G401 (cell line): ENCODE measurements at places on chromosomes 4 and X. TPM values are rescaled to one million over a fixed set of nuclear protein-coding genes. Genes with fewer than 3 reads are reported as not detected.

GRCh38 chrX:68204521-68205038 lies 228.7 kb downstream of the OPHN1 start:
- DNase-seq, result no peak

FAM184B gene
- not detected in 2 replicates for total RNA-seq

DCLK2 gene
- 0.06 and 0.10 TPM in 2 replicates for total RNA-seq

DNA sequence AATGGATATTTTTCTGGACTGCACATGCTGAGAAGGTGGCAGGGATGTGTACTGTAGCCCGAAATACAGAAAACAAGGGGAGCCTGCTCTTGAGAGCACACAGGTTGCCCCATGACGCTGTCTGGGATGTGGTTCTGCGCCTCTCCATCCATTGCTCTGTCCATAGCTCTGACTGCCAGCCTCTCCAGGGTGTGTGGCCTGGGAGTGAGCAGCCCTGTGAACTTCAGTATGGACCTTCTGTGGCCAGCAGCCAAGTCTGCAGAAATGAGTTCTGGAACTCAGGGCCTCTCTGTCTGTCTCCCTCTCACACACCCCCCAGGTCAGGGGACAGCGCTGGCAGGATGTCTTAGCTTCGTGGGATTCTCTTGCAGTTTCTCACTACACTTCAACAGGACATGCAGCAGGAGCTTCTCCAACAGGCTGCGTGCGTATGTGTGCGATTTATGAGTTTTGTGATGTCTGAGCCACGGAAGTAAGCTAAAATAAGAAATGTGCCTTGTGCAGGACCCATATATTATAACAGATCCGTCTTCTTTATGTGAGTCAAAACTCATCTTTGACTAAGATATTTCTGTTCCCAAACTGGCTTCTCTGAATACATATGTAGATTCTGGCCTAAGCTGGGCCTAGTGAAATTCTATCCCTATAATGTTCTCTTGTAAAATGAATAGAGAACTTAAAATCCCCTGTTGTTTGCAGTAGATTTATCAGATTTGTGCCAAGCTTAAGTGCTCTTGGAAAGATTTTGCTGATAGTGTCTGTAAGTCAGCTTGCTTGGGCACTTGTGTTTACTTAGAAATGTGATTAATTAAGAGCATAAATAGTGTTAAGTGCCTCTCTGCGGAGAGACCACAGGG lies 40.0 kb downstream of the PROM1 start:
- no peak for DNase-seq

GRCh38 chr4:154455111-154455510 lies 36.5 kb downstream of the DCHS2 start:
- no peak for DNase-seq

DNA sequence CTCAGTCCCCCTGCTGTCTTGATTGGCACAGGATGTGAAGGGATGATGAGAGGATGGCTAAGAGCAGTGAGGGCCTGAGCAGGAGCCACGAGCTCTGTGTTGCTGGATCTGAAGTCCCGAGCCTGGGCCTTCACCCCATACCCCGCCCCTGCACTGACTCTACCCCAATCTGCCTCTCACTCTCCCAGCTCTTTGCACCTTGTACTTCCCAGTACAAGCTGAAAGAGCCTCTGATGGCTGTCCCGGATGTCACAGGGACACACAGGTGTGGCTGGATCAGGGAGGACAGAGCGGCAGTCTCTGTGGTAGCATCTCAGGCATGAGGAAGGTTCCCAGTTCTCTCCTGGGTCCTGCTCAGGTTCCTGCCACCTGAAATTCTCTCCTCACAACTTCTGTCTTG lies 103.6 kb downstream of the CHIC2 start:
- DNase-seq, result no peak

- no peak for DNase-seq
These were observed 324.6 kb downstream of the BCOR start for GRCh38 chrX:39773150-39773549.

DNA sequence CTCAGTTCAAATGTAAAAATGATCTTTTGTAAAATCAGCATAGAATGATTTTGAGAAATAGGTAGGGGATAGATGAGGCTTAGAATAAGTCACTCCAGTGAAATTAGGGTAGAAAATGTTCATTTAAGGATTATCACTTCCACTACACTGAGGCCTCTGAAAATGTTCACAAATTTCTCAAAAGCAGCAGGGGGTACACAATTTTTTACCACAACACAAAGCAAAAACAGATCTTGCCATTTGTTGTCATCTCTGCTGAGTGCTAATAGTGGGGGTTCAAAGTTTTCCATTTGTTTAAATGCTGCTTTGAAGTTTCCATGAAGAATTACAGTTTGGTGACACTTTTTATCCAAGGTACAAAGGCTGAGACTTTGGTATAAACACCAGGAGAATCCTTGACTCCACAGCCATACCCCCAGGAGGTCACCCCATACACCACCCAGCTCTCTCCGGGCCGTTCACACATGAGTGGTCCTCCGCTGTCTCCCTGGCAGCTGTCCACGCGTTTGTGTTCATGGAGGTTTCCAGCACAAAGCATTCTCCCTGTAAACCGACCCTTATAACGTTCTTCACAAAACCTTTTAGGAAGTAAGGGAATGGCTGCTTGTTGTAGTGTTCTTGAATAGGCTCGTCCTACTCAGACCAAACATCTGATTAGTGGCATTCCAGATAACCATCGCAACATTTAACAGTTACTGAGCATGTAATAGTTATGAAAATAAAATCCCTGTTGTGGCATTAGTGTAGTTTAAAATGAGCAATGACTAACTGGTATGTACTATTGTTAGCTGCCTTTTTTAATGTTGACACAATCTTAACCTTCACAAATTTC lies 71.0 kb downstream of the PRSS12 start:
- DNase-seq, result peak; percentile 62

GYPA gene
- not detected in 2 replicates for total RNA-seq

- no peak for DNase-seq
These were observed 672.2 kb downstream of the KCTD8 start for GRCh38 chr4:43776371-43776770.

- DNase-seq, result no peak
These were observed 62.6 kb downstream of the DCLK2 start for GRCh38 chr4:150140774-150141400.

GRCh38 chrX:154795016-154795415 lies 10.3 kb downstream of the MPP1 start:
- DNase-seq, result no peak

GRCh38 chr4:142549726-142550463 lies 296.2 kb downstream of the INPP4B start:
- DNase-seq, result peak; percentile 65

DNA sequence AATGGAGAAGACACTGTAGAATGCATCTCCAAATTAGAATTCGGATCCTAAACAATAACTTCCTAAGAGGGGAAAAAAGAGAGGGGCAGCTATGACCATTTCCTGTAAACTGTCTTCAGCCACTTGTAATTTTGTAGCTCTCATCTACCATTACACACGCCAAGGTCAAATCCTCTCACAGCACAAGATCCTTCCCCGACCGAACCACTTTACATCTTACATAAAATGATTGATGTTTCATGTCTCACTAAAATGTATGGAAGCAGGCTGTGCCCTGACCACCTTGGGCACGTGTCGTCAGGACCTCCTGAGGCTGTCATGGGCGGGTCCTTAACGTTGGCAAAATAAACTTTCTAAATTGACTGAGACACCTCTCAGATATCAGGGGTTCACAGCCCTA lies 24.1 kb upstream of the PBDC1 start:
- peak; percentile 8 for DNase-seq

- peak; percentile 27 for DNase-seq
These were observed 26.5 kb downstream of the HCCS start for GRCh38 chrX:11137543-11138139.

DNA sequence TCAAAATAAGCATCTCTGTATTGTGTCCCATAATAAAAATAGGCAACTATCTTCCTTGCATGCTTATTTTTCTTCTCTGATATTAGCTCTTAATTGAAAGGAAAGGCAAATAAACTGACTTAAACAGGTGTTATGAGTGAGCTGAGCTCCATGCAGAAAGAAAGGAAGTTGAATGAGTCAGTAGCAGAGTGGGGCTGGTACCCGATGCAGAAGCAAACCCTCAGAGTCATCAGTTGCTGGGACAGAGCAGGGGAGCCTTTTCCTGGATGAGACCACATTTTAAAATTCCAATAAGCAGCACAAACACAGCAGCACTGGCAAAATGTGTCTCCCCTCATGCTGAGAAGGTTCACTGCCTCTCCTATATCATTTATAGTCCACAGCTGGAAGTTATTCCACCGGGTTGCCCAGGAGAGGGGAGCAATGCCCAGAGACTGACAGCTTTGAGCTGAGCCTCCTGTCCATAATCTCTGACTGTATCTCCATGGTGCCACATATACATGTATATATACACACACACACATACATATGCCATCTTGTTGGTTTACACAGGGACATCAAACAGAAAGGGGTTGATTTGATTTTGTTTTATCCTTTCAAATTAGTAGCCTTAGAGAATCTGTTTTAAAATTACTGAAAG lies 274.3 kb upstream of the PPARGC1A start:
- DNase-seq, result no peak

VCX gene
- total RNA-seq, result not detected in 2 replicates

DNA sequence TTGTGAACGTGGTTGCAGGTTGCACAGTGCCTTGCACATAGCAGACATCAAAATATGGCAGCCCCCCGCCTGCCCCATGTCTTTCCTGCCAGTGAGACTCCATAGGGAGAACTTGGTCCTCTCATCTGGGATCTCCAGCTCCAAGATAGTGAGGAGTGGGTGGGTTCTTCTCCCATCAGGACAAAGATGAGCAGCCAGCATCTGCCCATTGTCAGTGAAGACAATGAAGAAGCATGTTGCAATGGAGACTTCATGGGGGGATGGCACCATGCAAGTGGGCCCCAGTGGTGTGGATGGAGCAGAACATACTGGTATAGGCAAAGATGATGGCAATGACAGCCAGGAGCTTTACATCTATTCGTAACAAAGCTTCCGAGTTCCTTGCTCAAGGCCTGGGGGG lies 80.2 kb downstream of the STARD8 start:
- DNase-seq, result no peak

DNA sequence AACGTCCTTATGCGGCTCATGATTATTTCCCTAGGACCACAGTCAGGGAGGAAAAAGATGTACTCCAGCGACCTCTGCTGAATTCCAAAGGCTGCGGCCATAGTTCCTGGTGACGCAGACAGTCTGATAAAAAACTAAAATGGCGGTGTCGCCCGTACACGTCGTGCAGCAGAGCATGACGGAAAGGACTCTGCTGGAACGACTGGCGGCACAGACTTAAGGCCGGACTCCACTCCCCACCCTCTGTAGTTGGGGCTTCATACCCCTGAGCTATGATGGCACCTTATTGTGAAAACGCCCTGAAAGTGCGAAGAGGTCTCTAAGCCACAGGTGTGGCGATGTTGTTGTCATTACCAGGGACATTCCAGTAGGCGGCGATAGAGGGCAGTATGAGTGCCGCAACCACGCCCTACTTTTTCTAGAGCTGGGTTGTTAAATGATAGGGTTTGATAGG lies 90.0 kb upstream of the EDA2R start:
- peak; percentile 37 for DNase-seq
